ENCODE measurements at places on chromosomes 12 and 14. TPM values are rescaled to one million over a fixed set of nuclear protein-coding genes. Genes with fewer than 3 reads are reported as not detected.

- no peak for DNase-seq
These were observed 278.7 kb upstream of the PWP1 start for GRCh38 chr12:107406932-107407331.

GRCh38 chr12:122473543-122474323 lies 27.0 kb downstream of the ZCCHC8 start:
- DNase-seq, result no peak

- DNase-seq, result no peak
These were observed 40.9 kb downstream of the PTGER2 start for GRCh38 chr14:52355016-52355431.

- DNase-seq, result no peak
These were observed 15.7 kb upstream of the TMEM119 start for GRCh38 chr12:108613548-108613947.

DNA sequence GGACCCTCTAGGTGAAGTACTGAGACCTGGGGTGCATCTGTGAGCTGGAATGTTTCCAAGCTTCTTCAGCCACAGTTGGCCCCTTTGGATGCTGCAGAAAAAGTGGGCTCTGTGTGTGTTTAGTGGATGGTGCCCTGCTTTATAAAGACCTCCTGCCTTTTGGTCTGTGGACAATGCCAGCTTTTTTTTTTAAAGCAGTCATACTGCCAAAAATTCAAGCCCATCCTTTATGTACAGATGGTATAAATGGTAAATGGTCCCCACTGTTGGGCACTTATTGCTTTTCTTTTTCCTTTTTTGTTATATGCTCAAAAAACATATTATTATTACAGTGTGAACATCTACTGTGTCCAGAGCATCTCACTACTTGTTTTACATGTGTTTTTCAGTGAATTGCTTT lies 81.1 kb downstream of the SMOC1 start:
- no peak for DNase-seq

GRCh38 chr14:24425704-24426103 lies 3.8 kb downstream of the CBLN3 start:
- peak; percentile 71 for DNase-seq

GRCh38 chr12:3523058-3523457 lies 32.1 kb downstream of the PRMT8 start:
- no peak for DNase-seq

DNA sequence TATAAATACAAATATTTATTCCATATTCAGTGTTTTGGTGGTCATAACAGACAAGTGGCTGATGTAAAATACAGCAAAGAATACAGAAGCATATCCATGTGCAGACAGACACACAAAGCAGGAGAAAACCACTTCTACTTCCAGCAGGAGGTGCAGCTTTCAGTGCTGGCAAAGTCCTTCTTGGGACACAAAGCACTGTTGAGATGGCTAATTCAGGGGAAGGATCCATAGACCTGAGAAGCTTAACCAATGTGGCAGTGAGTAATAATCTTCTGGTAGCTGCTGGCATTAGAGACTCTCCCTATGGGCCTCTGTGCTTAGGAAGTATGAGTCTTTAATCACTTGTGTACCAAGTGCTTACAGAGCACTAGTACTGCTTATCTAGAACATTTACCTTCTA lies 26.8 kb downstream of the AMN1 start:
- no peak for DNase-seq

DNA sequence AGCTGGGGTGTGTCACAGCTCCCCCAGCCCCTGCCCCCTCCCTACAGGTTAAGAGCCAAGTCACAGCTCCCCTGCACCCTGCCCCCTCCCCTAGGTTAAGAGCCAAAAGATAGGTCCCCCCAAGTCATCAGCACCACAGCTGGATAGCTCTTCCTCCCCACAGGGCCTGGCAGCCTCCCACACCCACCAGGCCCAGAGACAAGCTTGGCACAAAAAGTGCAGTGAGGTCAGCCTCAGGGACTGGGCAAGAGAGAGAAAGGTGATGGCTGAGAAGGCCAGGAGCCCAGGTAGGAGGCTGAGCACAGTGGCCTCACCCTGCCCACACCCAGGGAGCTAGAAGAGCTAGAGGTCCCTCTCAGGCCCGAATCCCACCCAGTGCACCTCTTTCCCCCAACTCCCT lies 8.7 kb downstream of the ITGA7 start:
- no peak for DNase-seq

DNA sequence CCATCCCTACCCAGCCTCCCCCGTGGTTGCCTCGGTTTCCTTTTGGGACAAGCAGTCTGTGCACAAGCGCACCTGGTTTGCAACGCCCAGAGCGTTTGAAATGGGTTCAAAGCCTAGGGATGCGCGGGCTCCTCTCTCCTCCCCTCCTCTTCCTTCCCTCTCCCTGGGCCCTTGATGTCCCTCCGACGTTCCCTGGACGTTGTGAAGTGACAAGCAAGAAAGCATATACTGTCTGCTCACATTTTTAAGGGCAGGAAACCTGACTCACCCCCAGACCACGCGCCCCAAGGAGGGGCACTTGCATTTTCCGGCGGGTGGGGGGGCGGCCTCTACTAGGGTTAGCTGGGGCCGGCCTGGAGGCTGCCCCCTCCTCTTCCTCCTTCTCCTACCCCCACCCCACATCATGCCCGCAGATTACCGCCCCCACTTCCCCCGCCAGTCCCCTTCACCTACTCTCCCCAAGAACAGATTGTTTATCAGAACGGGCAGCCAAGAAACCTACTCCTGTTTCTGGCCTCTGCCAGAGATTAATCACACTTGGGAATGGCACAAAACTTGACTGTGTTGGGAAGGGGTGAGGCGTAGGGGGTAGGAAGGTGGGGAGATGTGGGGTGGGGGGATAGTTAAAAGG lies 9.5 kb upstream of the IRF2BPL start:
- no peak for DNase-seq

DNA sequence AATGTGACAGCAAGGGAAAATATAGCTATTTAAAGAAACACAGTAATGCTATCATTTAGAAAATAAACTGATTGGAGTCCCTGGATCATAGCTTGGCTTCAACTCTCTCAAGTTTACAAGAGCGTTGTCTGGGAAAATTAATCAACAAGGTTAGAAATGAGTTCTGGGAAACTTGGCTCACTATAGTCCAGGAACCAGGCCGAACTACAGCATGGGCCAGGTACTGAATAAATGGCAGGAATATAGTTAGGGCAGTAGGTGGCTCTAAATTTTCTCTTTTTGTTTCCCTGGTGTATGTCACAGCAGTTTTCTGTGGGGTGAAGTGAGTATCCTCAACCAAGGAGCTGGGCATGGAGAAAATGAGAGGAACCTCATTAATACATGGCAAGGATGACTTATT lies 72.4 kb downstream of the PLBD1 start:
- no peak for DNase-seq

GRCh38 chr14:64880221-64881121 lies 764 bp upstream of the SPTB start:
- no peak for DNase-seq

DNA sequence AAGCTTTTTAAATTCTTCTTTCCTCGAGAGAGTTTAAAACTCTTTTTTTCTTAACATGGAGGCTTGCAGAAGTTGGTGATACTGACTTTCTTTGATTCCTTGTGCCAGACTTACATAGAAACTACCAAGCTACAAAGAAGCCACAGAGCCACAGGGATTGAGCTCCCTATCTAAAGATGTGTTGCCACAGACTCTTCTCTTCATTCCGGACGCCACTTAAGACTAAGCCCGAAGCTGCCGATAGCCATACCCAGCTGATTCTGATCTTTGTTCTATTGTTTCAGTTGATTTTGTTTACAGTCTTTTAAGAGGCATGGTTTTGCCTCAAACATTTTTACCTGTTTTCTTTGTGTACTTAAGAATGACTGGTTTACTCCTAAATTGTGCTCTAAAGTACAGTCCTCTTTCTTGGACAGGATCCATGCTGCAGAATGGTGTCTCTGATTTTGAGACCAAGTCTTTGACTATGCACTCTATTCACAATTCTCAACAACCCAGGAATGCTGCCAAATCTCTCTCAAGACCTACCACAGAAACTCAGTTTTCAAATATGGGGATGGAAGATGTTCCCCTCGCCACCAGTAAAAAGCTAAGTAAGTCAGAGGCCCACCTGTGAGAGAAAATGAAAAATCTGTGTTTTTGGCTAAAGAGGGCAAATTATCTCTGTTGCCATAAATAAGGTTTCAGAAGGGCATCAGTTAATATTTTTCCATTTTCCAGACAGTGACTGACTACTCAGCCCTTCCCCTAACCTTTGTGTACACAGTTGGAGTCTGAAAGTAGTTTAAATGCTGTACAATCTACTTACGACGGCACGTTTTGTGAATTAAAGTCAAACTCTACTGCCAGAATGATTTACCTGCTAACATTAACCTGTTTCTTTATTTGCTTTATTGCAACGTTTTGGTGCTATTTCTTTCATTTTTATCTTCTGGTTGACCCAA lies 42.1 kb upstream of the KCNH3 start:
- no peak for DNase-seq

DNA sequence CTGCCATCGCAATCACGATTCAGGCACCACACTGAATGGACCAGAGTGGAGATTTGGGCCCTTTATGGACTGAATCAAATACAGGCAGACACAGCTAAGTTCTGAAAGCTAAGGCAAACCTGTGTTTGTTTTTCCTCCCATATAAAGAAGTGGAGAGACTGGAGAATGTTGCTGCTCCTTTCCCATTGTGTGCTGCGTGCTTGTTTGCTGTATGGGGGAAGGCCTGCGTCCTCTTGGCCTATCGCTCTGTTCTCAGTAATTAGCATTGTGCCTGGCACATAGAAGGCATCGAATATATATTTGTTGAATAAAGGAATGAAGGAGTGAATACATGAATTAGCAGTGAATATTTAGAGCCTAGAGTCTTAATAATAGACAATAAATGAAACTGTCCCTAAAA lies 12.4 kb downstream of the ST8SIA1 start:
- DNase-seq, result no peak

Gene DPY19L2
- total RNA-seq, result 3.5 TPM

Gene OR6C4
- not detected for total RNA-seq

Gene GARIN6
- total RNA-seq, result not detected

Gene DLK1
- total RNA-seq, result not detected

Gene TSPAN9
- 65.5 TPM for total RNA-seq

Gene TAC3
- total RNA-seq, result not detected

Gene TSPAN8
- total RNA-seq, result not detected

Gene P2RX2
- total RNA-seq, result not detected

Gene PPFIA2
- total RNA-seq, result not detected

Gene IL22
- total RNA-seq, result not detected

Data from glomerular endothelial cell (primary cell).